ENCODE measurements at places on chromosomes 16 and 17. TPM values are rescaled to one million over a fixed set of nuclear protein-coding genes. Genes with fewer than 3 reads are reported as not detected.

GRCh38 chr16:68335175-68335574 is 24.4 kb downstream of the PRMT7 start:
- DNase-seq, result no peak

DNA sequence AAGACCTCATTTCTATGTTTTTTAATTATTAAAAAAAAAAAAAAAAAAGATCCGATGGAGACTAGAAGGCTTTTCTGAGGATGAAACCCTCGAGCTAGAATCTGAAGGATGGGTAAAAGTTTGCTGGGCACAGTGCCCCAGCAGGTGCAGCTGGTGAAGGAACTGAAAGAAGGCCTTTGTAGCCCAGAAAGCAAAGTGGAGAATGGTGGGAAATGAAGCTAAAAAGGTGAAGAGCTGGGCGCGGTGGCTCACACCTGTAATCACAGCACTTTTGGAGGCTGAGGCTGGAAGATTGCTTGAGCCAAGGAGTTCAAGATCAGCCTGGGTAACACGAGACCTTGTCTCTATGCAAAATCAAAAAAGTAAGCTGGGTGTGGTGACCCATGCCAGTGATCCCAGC is 50.3 kb upstream of the SEC14L1 start:
- DNase-seq, result no peak

DNA sequence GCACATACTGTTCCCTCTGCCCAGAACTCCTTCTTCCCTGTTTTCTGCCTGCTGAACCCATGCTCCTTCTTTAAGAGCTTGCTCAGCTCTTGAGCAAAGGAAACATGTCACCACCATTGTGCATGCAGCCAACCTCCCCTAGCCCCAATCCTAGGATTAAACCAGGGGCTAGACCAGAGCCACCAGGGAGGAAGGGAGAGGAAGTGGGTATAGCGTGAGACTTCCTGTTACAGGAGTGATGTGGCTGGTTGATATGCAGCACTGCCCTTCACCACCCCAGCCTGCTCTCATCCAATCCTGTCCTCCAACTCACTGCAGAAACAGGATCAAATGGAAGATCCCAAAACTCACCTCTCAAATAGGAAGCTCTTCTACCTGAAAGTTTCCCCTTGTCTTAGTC is 67.1 kb upstream of the CDH5 start:
- peak; percentile 69 for DNase-seq

- no peak for DNase-seq
These were observed 14.8 kb upstream of the LIMD2 start for GRCh38 chr17:63714550-63715277.

DNA sequence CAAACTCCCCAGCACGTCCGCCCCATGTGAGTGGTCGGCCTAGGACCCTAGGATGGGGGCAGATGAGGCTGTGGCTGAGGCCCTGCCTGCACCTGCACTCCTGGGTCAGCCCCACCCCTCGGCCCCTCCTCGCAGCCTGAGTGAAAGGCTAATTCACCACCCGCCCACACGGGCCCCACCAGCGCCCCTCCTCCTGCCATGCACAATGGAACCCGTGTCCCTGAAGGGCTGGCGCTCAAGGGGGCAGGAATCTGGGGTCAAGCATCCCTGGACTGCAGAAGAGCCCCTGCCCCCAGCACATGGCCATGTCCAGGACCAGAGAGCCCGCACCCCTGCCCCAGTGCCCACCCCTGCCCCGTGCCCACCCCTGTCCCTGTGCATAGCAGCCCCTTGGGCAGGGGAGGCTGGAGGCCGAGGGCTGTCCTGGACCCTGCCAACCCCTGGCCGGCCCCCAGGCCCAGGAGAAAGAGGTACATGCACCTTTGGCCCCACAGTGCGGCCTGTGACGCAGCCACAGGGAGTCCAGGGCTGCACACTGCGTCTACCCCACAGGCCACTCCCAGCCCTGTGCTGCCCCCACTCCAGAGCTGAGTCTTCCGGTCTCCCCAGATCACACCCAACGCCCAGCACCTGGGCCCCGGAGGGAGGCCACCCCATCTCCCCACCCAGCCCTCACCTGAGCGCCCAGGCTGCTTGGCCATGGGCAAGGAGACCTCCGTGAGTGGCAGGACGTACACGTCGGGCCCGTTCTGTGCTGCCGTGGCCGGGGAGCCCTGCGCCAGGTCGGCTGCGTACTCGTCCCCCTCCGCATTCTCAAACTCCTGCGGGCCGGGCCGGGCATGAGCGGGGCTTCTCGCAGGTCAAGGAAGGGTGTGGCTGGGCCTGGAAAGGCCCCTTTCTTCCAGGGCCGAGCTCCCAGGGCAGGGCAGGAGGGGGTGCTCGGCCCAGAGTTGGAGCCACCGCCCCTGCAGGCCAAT is 34.6 kb upstream of the PVALEF start:
- no peak for DNase-seq

DNA sequence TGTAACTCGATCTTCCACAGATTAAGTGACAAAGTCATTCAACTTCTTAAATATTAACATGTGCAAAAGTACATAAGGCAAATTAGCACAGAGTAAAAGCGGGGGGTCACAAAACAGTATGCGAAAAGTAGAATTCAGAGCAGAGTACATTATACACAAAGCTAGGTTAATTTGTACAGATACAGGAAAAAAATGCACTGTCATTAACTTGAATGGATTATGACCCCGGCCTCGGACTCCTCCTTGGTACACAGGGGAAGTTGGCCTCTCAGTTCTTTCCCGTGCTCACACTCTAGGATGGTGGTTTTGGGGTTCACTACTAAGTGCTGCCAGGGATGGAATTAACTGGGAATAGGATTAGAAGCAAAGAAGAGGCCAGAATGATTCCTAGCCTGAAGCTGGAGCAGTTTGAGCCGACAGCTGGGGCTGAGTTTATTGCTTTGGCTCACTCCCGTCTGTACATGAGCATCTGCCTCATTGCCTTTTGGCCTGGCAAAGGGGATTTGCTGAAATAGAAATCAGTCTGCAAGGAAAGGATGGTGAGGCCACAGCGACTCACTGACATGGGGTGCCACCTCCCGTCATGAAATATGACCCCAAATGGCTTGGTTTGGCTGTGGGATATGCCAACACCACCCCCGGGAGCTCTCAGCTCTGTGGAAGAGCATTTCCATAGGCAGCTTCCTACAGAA is 23.6 kb downstream of the NTN1 start:
- peak; percentile 37 for DNase-seq

GRCh38 chr16:47524007-47524405 is 62.9 kb downstream of the PHKB start:
- no peak for DNase-seq

DNA sequence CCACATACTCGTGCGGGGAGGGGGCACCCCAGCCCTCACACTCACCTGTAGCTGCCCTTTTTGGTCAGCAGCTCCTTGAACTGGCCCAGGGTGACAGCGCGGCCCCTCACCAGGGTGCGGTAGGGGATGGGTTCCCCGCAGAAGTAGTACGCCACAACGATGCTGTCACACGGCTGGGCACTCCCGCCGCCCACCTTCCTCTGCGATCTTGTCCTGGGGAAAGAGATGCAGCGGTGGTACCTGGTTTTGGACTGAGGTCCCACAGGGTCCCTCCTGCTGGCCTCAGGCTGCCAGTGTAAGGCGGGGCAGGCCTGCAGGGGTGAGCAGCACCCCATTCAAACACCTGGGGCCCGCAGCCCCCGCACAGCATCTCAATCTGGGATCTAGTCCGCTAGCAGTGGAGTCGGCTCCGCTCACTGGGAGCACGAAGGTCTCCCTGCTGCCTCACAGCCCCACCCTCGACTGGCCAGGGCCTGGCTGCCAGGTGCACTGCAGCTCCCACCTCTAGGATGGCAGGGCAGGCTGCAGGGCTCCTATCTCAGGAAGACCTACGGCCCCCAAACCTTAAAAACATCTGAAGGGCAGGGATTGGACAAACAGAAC is 6.5 kb downstream of the PDIA2 start:
- DNase-seq, result no peak

DNA sequence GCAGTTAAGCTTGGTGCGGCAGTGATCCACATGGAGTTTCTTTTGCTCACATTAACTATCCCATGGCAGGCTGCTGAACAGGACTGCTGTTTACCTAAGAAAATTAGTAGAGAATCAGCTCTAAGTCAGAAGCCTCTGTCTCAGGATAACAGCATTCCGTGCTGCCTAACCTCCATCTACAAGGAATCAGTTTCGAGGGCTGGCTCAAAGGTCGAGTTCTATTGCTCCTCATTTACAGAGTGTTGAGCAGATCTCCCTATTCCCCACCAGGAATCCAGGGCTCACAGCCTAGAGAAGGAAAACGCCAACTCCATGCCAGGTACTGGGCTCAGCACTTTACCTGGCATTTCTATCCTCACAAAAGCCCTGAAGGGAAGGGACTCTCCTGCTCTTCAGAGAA is 9.9 kb downstream of the GINS2 start:
- DNase-seq, result no peak

The SEPTIN12 gene
- not detected for total RNA-seq

The SLC12A3 gene
- total RNA-seq, result not detected

All from vagina (tissue), 2 donors.